HuH-7 (cell line): ENCODE measurements at places on chromosomes 2 and 18.
A peak's percentile ranks its signal among the peaks of the same experiment; 100 is the strongest.

GRCh38 chr2:129428086-129428660 is 551.3 kb upstream of the RAB6C start:
- DNase-seq, result no peak

DNA sequence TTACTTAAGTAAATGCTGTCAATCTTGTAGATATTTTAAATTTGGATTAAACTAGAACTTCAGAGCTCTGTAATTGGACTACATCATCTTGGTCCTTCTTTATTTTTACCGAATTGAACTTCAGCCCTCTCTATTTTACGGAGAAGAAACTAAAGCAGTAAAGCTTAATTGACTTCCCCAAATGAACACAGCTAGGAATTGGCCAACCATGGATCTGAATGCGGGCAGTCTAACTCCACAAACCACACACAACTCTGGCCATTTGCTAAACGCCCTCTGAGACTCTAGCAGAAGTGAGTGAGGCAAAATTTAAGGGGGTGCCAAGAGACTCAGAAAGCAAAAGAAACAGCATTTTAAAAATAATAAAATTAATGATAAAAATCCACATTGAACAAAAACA is 86.3 kb upstream of the KCTD1 start:
- no peak for DNase-seq

DNA sequence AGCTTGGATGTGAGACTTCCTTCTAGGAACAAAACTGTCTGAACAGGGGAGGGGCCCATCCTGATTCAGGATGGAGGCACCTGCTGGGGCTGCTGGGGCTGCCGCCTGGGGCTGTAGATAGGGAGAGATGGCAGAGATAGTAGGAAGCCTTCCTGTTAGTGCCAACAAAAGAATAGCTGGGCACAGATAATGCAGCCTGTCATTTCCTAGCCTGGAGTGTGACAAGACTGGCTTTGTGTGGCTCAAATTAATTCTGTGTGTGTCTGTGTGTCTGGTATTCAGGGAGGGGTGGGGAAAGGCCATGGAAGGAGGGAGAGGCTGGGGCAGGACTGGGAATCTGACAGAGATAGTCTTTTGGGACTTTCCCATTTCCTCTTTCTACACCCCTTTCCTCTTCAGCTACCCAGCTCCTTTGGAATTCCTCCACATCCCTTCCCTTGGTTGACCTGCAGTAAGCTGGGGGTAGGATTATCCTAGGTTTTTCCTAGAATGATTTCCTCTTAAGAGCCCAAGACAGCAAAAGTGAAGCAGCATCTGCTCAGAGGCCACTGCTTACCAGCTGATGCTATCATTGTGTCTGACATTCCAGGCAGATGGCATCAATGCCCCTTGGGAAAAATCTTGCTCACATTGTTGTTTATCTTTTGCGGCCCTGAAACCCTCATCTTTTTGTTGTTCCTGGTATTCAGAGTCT is 144.9 kb upstream of the LHCGR start:
- DNase-seq, result no peak

DNA sequence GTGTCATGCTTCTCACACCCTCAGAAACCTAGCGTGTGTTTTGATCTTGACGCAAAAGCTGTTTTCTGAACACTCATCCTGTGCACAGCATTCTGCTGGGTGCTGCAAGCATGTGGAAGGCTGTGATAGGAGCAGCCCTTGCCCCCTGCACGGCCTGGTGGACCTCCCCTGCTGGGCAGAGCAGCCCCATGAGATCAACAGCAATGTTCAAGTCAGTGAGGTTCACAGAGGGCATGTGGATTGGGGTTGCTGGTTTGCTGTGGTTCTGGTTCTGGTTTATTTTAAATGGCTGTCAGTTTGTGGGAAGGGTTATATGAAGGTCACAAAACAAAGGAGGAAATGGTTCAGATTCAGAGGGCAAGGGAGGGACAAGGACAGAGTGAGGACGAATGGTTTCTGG is 71.3 kb downstream of the SOWAHC start:
- no peak for DNase-seq

GRCh38 chr2:219001100-219001576 is 7.9 kb upstream of the CRYBA2 start:
- no peak for DNase-seq

- no peak for DNase-seq
Observed at GRCh38 chr2:108165729-108166128, 74.0 kb upstream of the SULT1C3 start.

DNA sequence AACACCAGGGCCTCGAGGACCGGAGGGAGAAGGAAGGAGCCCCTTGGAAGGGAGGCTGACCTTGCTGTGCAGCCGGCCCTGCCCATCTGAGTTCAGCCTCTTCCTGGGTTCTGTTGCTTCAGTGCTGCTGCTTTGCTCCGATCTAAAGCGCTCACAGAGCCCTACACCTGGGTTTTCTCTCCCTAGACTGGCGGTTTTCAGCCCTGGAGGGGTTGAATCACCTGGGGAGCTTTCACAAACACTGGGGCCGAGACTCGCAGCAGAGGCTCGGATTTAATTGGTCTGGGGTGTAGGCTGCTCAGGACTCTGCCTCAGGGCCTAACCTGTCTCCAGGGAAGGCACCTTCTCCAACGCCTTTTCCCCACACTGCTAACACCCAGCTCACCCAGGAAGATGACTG is 40.9 kb upstream of the SMAD7 start:
- no peak for DNase-seq

DNA sequence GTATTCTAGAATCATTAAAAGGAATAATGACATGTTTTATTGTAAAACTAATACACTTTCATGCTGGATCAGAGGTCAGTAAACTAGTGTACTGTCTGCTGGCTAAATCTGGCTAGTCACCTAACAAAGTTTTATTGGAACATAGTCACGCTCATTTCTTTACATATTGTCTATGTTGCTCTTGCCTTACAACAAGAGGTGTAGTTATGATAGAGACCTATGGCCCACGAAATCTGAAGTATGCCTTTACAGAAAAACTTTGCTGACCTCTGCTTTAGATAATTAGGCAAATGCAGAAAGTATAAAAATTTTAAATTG is 29.9 kb upstream of the SCYGR2 start:
- no peak for DNase-seq

DNA sequence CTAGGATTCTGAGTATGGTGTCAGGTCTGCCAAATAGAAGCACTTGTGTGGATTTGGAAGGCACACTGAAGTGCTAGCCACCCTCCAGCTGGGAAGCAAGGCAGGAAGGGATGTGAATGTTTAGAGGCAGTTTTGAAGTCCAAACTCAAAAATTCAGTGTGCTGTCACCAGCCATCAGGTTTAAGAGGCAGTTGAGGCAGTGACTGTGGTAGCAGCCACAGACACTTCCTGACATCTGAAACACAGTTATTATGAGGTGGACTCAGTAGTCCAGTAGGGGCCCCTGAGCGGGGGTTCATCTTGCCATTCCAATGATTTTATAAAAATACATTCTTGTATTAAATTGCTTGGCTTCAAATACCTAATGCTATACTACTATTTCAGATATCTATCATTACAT is 13.4 kb upstream of the DOCK10 start:
- no peak for DNase-seq

GRCh38 chr2:160632084-160632975 is 138.7 kb upstream of the RBMS1 start:
- DNase-seq, result no peak

GRCh38 chr18:70246061-70246466 is 40.6 kb upstream of the RTTN start:
- no peak for DNase-seq

DNA sequence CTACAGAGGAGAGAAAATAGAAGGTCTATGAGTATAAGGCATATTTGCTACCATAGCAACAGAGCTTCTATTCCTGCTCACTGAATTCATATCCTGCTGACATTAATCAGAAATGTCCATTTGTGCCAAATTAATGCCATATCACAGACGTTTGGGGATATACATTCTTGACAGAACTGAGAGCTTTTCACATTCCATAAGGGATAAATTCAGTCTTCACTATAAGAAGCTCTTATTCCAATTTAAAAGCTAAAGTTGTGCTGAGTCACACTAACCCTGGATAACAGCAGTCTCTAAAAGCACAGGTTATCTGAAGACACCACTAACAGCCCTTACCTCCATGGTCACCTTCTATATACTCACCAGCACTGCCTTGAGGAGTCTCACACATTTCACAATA is 178.1 kb downstream of the RAB3GAP1 start:
- DNase-seq, result no peak

- no peak for DNase-seq
Observed at GRCh38 chr2:215952860-215953637, 60.3 kb downstream of the MREG start.

DNA sequence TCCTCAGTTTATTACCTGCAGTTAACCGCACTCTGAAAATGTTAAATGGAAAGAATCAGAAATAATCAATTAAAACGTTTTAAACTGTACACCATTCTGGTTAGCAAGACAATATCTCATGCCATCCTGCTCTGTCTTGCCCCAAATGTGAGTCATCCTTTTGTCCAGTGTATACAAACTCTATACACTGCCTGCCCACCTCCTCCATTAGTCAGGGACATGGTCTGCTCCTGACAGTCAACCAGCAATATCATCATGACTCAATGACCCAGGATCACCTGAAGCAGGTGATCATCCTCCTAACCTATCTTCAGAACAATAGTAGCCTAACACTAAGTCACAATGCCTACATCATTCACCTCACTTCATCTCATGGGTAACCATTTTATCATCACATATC is 214.7 kb downstream of the KCNH7 start:
- DNase-seq, result no peak

GRCh38 chr18:11541179-11541578 is 68.2 kb upstream of the SLC35G4 start:
- DNase-seq, result no peak

GRCh38 chr2:67919490-67919889 is 143.3 kb downstream of the C1D start:
- DNase-seq, result no peak

DNA sequence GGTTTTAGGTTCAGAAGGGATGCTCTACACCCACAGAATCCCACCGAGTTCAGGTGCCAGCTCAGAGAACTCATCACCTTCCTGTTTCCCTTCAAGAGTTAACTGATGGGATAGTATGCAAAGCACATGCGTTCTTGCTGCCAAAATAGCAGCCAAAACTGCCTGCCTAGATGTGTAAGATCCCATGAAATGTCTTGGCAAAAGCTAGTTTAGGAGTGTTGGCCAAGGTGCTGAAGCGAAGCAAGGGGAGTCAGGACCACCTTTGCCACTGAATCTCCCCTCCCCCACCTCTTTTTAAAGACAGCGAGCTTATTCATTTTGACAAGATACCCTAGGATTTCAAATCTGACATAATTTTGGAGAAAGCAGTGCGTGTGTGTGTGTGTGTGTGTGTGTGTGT is 2.1 kb downstream of the DOCK10 start:
- no peak for DNase-seq

DNA sequence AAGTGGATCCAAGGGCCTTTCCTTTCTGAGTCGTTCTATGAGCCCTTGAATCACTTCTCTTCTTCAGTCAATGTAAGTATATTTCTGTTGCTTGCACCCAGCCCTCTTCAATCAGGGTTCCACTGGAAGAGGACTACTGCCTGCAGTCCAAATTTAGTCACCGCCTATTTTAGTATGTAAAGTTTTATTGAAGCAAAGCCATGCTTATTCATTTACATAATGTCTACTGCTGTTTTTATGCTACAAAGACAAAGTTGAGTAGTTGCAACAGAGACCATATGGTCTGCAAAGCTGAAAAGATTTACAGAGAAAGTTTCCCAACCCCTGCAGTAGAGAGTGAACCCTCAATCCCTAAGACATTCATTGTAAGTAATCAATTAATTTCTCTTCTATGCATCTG is 332.5 kb upstream of the TNP1 start:
- no peak for DNase-seq

DNA sequence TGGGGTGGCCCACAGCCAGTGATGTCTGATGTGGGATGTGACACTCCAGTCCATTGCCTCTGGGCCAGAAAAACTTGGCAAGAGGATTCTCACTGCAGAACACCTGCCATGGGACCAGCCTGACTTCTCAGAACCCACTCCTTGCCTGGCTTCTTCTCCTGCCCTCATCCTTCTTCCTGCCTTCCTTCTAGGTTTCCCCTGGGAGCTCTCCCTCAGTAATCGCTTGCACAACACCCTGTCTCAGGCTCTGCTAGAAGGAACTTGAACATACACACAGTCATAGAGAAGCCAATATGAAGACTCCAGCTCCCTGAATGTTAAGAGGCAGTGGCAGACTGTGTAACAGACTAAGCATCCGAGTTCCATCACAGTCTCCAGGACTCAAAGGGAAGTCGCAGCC is 4.3 kb upstream of the COL6A3 start:
- DNase-seq, result no peak

DNA sequence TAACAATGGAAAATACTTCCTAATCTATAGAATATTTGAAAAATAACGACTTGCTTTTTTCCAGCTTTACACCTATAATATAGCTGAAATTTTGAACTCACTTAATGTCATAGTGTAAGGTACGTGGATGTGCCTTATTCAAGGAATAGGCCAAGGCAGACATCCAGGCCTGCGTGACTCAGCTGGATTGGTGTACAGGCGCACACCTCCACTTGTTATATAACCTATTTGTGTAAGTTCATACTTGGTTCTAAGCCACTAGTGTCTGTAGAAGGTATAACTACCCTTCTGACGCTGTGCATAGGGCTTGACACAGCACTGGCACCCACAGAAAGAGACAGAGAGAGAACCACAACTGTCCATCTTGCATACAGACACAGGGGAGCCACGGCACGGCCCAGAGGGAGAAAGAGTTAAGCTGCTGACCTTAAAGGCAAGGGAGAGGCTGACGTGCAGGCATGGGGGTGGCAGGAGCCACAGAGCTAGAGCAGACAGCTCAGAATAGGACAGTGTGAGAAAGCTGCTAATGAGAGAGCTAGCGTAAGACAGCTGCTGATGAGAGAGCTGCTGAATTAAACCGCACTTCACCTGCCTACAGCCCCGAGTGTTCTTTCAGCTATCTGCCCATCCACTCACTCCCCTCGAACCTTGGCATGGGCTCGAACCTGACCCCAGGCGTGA is 16.1 kb downstream of the CCDC178 start:
- DNase-seq, result no peak

- DNase-seq, result peak; percentile 45
Observed at GRCh38 chr2:189659734-189660133, 1.5 kb upstream of the ASNSD1 start.

GRCh38 chr2:187939180-187939579 is 352.5 kb upstream of the GULP1 start:
- no peak for DNase-seq

DNA sequence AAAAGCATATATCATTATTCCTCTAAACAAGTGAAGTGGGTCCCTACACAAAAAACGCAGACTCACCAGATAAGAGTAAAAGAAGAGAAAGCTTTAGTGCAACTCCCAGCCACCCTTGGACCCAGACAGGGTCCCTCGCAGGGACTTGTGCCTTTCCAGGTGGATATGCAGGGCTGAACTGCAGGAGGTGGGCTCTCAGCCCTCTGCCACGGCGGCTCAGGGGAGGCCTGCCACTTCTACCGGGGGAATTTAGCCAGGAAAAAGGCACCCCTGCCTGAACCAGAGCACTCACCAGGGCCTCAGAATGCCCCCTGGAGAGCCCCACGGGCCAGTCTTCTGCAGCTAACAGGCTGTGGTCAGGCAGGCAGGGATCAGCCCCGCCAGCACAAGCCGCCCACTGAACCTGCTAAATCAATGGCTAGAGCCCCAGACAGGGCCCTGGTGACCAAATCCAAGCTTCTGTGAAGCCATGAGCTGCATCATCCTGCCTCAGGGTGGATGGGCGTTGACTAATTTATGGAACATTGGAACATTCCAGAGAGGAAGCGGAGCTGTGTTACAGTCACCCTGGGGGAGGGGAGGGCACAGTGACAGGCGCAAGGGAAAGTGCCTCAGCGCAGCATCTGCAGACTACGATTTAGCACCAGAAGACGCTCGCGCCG is 209.3 kb downstream of the EIPR1 start:
- DNase-seq, result no peak

- DNase-seq, result no peak
Observed at GRCh38 chr2:105541189-105542050, 142.6 kb upstream of the FHL2 start.

GRCh38 chr2:138201286-138201685 is 237.0 kb downstream of the HNMT start:
- no peak for DNase-seq
